ENCODE measurements at places on chromosomes 7 and 10. TPM values are rescaled to one million over a fixed set of nuclear protein-coding genes. Genes with fewer than 3 reads are reported as not detected.

CALCR gene
- not detected for total RNA-seq

ZNF37A gene
- 6.3 TPM for total RNA-seq

AIFM2 gene
- 37.4 TPM for total RNA-seq

COL1A2 gene
- 0.07 TPM for total RNA-seq

C1QL3 gene
- total RNA-seq, result not detected

PVRIG gene
- total RNA-seq, result not detected

CHST12 gene
- total RNA-seq, result 16.3 TPM

NMT2 gene
- total RNA-seq, result 27.2 TPM

LUC7L2 gene
- total RNA-seq, result 40.9 TPM

PAOX gene
- total RNA-seq, result 2.3 TPM

CPA1 gene
- total RNA-seq, result not detected

NUTM2E gene
- total RNA-seq, result 0.53 TPM

PRKG1 gene
- total RNA-seq, result 0.01 TPM

WASHC2A gene
- total RNA-seq, result 12.1 TPM

OR9A2 gene
- not detected for total RNA-seq

RSPH10B2 gene
- total RNA-seq, result 0.07 TPM

RARRES2 gene
- total RNA-seq, result not detected

GTPBP10 gene
- total RNA-seq, result 28.6 TPM

IFIT1 gene
- 4.3 TPM for total RNA-seq

SYT15 gene
- total RNA-seq, result 2.7 TPM

ADAM8 gene
- 4.4 TPM for total RNA-seq

HOXA4 gene
- 2.7 TPM for total RNA-seq

PRPS1L1 gene
- not detected for total RNA-seq

ITIH5 gene
- total RNA-seq, result 0.16 TPM

PRRT4 gene
- total RNA-seq, result 0.54 TPM

SKAP2 gene
- total RNA-seq, result 17.8 TPM

ABCB1 gene
- total RNA-seq, result 0.29 TPM

UPK3B gene
- total RNA-seq, result 10.2 TPM

NEUROD6 gene
- total RNA-seq, result not detected

INTS1 gene
- 61.5 TPM for total RNA-seq

GPR26 gene
- total RNA-seq, result not detected

ADRA2A gene
- 0.02 TPM for total RNA-seq

ANKRD30A gene
- total RNA-seq, result 0.52 TPM

TEX36 gene
- not detected for total RNA-seq

SRGN gene
- total RNA-seq, result 61.5 TPM

HMX2 gene
- 0.13 TPM for total RNA-seq

IGF2BP3 gene
- total RNA-seq, result 30.4 TPM

LLCFC1 gene
- not detected for total RNA-seq

COL28A1 gene
- total RNA-seq, result 0.53 TPM

IKZF1 gene
- not detected for total RNA-seq

PRKCQ gene
- total RNA-seq, result 4.0 TPM

ACBD5 gene
- 29.8 TPM for total RNA-seq

PDE6C gene
- not detected for total RNA-seq

LRRC72 gene
- not detected for total RNA-seq

C7orf33 gene
- total RNA-seq, result not detected

TRIM8 gene
- total RNA-seq, result 44.8 TPM

SPDYE2 gene
- not detected for total RNA-seq

ZNF92 gene
- 4.3 TPM for total RNA-seq

SUMF2 gene
- 116 TPM for total RNA-seq

All from A549 treated with CORT108297 at 1 μM for 4 hours (cell line).